ENCODE measurements at places on chromosomes 3 and 15.

DNA sequence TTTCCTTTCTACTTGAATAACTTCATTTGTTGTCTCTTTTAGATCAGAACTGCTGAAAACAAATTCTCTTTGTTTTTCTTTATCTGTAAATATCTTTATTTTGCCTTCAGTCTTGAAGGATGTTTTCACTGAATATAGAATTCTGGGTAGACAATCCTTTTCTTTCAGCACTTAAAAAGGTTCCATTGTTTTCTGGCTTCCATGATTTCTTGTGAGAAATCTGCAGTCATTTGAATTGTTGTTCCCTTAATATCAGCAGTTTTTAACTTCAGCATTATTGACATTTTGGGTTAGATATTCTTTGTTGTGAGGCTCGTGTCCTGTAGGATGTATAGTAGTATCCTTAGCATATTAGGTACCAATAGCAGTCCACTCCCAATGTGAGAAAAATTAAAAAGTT, 65.8 kb downstream of the SV2B start:
- DNase-seq, result no peak

DNA sequence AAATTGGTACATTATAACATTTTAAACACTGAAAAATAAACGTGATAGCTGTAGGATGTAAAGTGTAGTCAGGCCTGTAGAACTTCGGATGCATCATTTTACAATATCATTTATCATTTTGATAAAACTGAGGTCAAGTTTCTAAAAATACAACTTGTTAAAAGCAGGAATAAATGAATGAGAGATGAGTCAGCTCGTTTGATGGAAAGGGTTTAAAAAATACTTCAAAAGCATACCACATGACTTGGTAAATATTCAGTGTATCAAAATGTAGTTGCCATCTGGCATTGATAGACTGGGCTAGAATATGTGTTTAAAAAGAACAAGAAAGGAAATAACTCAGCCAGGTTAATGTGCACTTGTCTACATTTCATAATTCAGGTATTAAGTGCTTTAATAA, 357.0 kb downstream of the TIGIT start:
- DNase-seq, result no peak

- DNase-seq, result no peak
Measured at GRCh38 chr3:21825684-21826083, 74.7 kb upstream of the ZNF385D start.

GRCh38 chr3:127834771-127835170, 12.5 kb upstream of the MGLL start:
- DNase-seq, result no peak

- DNase-seq, result no peak
Measured at GRCh38 chr3:189225431-189225830, 53.7 kb downstream of the TPRG1 start.

- DNase-seq, result no peak
Measured at GRCh38 chr3:46090161-46090591, 62.9 kb upstream of the XCR1 start.

DNA sequence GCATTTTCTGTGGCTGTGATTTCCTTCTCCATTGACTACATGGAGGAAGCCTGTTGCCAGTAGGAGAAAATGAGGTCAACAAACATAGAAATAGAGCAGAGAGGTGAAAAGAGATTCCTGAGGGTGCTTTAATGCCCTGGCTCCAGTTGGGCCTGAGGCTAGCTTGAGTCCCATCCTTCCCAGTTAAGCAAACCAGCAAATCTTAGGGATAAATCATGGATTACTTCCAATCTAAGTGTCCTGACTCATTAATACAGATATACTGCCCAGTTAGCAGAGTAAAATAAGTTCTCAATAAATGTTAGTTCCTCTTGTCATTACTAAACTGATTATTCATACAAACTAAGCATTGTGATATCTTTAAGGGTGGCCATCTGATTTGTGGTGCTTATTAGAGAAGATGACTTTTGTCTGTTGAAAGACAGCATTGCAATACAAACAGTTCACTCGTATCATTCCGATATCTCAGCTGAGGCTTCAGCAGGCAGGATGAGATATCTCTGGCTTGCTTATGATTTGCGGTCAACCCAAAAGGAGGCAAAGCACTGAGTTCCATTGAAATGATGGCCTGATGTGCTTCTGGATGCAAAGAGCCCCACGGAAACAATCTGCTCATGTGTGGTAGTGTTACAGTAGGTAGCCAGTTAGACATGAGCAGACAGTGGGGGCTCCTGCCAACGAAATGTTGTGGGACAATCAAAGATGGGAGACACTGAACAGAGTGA, 6.6 kb upstream of the STARD5 start:
- DNase-seq, result no peak

- no peak for DNase-seq
Measured at GRCh38 chr3:52063026-52063723, 6.8 kb upstream of the DUSP7 start.

DNA sequence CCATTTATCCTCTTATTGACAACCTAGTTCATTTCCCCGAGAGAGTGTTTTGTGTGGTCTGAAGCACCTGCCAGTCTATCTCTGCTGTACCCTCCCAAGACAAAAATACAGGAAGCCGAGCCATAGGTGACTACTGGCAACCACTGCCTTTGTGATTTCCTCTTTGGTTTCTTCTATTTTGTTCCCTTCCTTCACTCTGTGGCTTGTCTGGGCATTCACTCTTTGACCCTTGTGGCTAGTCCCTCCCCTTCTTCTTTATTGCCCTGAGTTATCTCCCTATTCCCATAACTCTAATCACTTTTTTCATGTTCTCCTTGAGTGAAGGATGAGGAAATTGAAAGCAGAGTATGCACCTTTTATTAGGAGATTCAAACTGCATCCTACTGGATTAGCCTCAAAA, at the start of gene ADGRG7:
Gene ADGRG7 (plus strand): TSS at position 297 of the 400 bp plus-strand sequence. CDS start 256 bp downstream, outside the sequence.
- DNase-seq, result no peak

DNA sequence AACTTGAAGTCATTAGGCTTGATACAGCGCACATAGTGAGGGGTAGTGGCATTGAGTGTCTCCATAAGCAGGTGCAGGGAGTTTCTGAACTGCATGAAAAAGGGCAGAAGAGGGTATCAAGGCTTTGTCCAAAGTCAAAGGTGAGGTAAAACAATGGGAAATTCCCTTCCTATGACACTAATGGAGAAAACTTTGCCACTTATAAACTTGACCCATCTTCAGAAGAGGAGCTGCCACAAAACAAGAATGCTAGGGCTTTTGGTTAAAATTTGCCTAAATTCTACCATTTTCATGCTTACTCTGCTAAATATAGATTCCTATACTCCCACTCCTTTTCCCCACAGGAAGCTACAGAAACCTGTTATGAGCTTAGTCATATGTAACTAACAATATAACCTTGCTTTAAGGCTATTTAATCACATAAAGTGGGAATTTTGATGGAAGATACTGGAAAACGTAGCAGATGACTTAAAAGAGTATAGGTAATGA, 87.5 kb upstream of the MYO5C start:
- DNase-seq, result no peak

DNA sequence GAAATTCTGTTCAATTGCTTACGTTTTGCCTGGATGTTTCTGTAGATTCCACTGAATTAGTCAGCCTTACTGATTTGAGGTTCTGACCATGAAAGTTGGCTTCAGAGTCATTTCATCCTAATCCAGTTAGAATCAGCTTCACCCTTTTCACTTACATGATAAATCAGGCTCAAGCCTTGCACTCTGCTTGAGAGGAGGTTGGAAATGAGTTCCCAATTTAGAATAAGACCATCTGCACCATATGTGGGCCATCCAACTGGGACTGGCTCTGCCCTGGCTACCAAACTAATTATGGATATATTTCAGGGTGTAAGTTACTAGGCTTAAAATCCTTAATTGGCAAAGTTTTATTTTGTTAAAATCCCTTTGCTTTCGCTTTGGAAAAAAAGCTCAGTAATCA, 255.7 kb downstream of the CHL1 start:
- DNase-seq, result no peak

- no peak for DNase-seq
Measured at GRCh38 chr15:37764733-37765191, 169.7 kb upstream of the TMCO5A start.

GRCh38 chr3:13095408-13095937, 22.2 kb upstream of the IQSEC1 start:
- no peak for DNase-seq

DNA sequence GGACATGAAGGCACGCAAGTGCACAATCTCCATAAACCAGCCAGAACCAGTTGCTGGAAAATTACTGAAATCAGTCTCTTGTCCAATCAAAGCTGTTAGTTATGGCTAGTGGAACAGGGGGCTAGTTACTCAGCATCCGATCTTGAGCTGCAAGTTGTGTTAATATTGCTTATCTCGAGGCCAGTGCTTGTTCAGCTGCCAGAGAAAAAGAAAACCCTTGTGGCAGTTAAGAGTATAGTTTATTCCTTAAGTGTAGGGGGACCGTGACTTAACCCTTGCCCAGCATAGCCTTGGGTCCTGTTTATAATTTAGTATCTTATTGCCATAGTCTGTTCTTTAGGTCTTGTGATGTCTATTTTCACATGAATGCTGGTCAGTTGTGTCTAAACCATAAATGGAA, 268.5 kb downstream of the CD47 start:
- DNase-seq, result no peak

GRCh38 chr15:57591822-57592367, at the start of gene MYZAP:
TSS of gene MYZAP (plus strand) at chr15:57591904. CDS start at chr15:57592035, 131 bp downstream.
- DNase-seq, result no peak

DNA sequence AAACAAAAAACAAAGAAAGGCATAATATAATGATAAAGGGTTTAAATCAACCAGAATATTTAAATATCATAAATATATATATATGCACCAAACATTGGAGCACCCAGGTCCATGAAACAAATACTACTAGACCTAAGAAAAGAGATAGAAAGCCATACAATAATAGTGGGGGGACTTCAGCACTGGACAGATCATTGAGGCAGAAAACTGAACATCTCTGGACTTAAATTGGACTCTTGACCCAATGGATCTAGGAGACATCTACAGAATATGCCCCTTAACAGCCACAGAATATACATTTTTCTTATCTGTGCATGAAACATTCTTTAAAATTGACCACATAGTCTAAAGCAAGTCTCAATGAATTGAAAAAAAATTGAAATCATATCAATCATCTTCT, 48.7 kb upstream of the CD96 start:
- no peak for DNase-seq

DNA sequence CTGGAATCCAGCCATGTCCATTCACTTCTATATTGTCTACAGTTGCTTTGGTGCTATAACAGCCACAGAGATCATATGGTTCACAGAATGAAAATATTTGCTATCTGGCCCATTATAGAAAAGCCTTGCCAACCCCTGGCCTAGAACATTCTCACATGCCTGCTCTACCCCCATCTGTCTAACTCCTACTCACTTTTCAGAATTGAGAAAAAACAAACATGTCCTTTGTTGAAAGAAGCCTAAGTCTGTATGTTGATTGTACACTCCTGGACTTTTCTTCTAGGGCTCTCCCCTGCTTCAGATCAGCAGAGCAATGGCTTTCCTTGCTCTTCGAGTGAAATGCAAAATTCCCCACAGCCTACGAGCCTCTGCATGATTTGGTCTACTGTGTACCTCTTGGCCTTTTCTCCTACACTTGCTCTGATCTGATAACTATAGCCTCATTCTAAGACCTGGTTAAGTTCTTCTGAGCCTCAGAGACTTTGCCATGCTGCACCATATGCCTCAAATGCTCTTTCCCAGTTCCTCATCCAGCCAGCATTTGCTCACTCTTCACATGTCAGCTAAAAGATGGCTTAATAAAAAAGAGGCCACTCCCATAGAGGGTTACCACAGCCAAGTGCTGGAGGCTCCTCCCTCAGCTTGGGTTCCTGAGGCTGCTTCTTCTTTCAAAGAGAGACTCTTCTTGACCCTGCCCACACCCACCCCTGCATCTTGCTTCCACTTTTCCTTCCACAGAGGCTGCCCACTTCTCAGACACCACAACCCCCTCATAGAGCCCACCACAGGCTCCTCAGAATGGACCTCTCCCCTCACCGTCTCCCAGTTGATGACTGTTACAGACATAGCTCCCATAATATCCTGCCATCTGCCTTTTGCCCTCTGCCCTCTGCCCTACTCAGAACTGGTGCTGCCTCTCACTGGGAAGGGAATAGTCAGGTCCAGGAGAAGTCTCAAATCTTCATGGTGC, 22.9 kb upstream of the DCLK3 start:
- DNase-seq, result no peak

- DNase-seq, result no peak
Measured at GRCh38 chr3:47985381-47985780, 30.8 kb downstream of the MAP4 start.

DNA sequence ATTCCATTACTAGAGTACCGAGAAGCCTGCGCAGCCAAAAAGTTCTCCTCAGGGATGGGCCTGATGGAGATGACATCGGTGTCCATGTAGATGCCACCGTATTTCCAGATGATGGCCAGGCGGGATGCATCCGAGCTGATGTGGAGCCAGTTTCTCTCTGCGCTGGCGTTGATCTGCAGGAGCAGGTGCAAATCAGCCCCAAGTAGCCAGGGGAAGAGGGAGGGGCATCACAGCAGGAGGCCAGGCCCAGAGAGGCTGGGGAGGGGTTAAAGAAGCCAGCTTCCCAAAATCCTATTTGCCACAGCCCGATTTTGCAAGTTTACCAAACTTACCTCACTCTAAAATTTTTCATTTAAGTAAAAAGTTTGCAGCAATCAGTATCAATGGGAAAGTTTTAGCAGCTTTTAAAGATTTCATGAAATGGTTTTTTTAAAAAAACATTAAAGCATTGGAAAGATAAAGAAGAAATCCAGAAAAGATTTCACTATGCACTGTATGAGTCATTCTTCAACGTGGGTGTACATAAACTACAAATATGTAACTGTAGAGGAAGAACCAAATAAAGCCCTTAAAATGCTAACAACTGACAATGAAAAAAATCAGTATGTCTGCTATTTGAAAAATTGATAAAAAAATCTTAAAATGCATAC, 7.4 kb downstream of the A4GNT start:
- DNase-seq, result no peak

DNA sequence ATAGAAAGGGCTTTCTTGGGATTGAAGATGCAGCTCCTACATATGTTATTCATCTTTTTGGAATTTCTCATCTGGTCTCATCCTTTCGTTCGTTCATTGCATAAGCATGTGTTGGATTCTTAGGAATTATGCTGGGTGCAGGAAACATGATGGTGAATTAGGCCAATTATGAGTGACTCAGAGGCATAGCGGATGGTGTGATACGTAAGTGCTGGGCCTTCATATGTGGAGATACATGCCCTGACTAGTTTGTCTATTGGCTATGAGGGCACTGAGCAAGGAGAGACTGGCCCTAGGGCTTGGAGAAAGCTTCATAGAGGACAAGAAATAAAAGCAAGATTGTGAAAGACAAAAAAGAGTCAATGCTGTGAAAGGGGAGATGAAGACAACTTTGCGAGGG, 235.1 kb downstream of the MYRIP start:
- no peak for DNase-seq

DNA sequence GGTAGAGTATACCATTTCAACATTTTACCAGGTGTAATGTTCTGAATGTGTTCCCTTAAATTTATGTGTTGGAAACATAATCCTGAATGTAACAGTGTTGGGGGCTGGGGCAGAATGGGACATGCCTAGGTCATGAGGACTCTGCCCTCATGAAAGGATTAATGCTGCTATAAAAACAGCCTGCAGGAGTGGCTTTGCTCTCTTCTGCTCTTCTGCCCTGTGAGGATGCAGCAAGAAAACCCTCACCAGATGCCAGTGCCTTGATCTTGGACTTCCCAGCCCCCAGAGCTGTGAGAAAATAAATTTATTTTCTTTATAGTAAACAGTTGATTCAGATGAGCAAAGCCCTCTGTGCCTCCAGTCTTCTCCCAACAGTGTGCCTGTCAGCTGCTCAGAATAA, 326.0 kb upstream of the ONECUT1 start:
- no peak for DNase-seq

GRCh38 chr3:157417247-157417646, 19.4 kb upstream of the PTX3 start:
- no peak for DNase-seq

Data from nucleus accumbens (tissue), 56 donors.